Chondrocyte (in vitro differentiated cells): ENCODE measurements at places on chromosomes 3 and 15. TPM values are rescaled to one million over a fixed set of nuclear protein-coding genes. Genes with fewer than 3 reads are reported as not detected.

GRCh38 chr3:143152043-143152442 lies 32.5 kb downstream of the CHST2 start:
- no peak for DNase-seq

GRCh38 chr3:172073262-172073915 lies 34.0 kb downstream of the FNDC3B start:
- no peak for DNase-seq

- DNase-seq: peak; percentile 70
Observed at GRCh38 chr3:128455786-128456748, 10.6 kb downstream of the DNAJB8 start.

Gene YEATS2
- 36.3 to 40.9 TPM (median 38.2 TPM) in 3 replicates for total RNA-seq

DNA sequence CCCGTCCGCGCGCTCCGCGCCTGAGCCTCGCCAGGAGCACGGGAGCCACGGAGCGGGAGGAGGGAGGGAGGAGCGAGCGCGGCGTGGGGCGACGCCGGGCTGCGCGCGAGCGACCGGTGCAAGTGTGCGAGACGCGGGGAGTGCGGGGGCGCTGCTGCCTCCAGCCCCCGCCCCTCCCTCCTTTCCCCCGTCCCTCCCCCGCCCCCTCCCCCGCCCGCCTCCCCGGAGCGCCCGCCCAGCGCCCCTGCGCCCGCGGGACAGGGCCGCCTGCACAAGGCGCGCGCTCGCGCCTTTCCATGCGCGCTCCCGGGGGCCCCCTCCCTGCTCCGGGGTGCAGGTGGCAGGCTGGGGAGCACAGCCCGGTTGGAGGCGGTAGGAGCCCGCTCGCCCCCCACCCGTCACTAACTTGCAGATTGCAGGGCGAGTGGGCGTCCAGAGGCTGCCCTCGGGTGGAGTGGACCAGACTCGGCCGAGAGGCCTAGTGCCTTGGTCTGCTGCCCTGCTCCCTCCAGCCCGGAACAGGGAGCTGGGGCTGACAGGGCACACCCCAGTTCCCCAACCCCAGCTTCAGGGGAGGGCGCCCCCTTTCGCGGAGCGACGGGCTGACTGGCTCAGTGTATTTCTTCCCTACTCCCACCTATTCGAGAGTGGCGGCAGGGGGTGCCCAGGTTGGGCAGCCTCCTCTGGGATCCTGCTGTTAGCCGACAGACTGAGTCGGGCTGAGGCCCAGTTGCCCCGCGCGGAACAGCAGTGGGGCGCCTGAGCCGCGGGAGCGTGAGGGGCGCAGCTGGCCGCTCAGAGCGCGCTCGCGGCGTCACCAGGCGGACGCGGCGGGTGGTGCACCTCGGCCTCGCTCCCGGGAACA lies at the start of gene WNT7A:
Gene WNT7A, minus strand, starts transcription at position 126 of the 865 bp plus-strand sequence. CDS start 255 bp downstream, outside the sequence.
- peak; percentile 77 for DNase-seq

Gene OXTR
- 48.5 to 90.8 TPM (median 48.8 TPM) in 3 replicates for total RNA-seq

GRCh38 chr3:95407709-95408463 lies 1345.0 kb downstream of the NSUN3 start:
- no peak for DNase-seq

DNA sequence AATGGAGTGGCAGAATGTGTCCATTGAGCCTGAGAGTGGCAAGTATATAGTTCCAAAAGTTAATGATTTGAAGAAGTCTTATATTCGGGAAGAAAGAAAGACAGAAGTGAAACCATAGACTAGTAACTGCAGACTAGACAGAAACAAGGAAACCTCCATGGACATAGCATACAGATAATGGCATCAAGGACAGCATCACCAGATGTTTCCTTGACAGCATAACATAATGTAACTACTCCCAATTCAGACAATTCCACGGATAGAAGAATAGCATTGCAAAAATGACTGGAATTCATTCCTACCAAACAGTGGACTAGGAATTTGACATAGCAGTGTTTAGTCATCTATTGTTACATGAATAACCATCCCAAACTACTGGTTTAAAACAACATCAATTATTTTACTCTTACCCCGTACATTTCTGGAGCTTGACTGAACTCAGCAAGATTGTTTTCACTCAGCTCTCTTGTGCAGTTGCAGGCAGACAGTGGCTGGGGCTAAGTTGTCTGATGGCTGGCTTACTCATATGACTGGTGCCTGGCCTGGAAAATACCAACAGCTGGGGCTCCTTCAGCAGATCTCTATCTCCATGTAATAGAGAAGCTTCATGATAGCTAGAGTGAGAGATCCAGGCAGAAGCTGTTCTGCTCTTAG lies 109.7 kb upstream of the GADL1 start:
- DNase-seq: no peak

DNA sequence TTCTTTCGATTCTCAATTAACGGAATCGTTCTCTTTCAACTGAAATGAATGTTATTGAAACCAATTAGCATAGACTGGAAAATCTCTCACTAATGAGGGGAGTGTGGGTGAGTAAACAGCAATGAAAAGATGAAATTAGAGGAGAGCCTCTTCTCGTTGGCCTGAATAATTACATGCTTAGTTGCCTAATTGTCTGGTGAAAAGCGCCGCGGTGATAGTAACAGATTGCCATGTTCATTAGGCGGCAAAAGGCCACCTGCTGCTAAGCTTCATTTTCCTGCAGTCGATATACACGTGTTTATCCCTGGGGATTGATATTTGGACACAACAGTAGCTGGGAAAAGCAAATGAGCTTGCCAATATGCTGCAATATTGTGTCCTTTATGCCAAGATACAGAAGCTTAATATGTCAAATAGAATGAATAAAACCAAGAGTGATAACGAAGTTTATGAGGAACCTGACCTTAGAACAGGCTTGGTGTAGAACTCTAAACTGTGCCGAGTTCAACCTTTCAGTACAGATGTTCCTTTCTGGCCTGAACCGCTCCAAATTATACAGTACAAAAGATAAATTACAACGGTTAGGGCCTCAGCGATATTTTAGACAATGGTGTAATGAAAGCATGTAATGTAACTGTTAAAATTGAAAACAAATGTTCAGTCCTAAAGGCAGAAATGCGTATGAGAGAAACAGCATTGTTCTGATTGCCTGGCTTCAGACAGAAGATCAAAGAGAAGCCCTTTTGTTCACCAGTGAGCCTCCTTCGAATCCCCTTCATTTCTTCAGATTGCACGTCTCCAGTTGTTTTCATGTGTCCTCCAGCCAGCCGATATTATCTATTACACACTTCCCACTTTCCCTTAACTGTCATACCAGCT lies 185.2 kb downstream of the SHOX2 start:
- DNase-seq: no peak

Gene C3orf52
- total RNA-seq: 2.1 to 5.8 TPM (median 4.3 TPM) in 3 replicates

- peak; percentile 72 for DNase-seq
Observed at GRCh38 chr3:77825001-77825827, 785.3 kb downstream of the ROBO2 start.

GRCh38 chr15:22930782-22931484 lies 49.2 kb downstream of the CYFIP1 start:
- no peak for DNase-seq

DNA sequence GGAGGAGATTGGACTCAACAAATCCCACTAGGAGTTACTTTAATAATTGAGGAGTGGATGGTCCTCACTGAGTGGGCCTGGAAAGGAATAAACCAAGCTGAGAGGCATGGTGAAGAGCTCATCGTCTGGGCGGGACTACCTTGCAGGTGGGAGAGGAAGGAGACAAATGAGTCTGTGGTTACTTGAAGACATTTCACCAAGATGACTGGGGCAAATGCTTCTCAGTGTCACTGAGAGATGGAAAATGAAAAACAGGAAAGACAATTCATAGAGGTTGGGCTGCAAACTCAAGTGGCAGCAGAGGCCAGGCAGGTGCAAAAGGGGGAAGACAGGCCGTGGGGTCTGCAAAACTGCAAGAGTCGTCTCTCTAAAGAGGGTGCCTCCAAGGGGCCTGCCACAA lies 1.5 kb upstream of the ARHGAP31 start:
- peak; percentile 30 for DNase-seq

DNA sequence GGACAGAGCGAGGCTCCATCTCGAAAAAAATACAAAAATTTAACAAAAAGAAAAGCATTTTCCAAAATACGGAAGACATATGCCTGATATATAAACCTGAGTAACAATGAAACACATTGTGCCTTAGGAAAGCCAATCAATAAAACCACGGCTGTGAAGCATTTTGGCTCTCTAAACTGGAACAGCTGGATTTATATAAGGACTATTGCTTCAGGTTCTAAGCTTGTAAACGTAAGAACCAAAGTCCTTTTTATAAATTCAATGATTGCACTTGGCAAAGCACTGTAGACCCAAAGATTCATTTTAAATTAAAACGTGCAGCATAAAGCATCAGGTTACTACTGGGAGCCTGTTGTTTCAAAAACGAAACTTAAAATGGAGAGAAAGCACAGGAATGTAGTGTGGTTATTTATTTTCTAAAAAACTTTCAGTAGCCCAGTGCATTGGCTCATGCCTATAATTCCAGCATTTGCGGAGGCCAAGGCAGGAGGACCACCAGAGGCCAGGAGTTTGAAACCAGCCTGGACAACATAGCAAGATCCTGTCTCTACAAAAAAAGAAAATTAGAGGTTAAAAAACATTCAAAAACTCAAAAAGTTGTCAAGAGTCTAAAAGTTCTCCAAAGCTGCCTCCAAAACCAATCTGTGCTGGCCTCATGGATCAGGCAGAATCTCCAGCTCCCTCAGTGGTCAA lies 61.5 kb downstream of the USF3 start:
- no peak for DNase-seq

DNA sequence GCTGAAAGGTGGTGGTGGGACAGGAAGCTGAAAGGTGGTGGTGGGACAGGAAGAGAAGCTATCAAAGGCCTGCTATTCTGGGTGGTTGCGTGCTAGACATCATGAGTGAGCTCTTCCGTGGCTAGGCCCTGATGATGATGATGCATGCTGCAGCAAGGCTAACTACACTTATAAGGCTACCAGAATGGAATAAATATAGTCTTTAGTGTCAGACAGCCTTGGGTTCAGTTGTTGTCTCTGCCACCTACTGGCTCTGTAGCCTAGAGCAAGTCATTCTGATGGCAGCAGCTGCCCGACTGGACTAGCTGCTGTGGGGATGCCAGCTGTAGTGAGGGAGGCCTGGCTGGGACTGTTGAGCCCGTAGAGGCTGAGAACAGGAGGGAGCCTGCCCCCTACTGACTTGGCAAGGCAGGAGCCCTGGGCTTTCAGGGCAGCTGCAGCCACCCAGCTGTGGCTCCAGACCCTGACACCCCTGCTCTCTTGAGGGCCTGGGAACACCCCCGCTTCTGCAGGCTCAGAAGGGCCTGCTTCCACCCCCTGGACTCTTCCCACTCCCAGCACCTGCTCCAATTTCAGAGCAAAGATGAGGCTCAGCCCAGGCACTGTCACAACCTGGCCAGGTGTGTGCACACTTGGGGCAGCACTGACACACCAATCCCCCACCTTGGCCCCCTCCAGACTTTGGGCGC lies 21.4 kb upstream of the ZBED2 start:
- peak; percentile 75 for DNase-seq

- no peak for DNase-seq
Observed at GRCh38 chr3:72128921-72129320, 344.0 kb upstream of the PROK2 start.

- DNase-seq: no peak
Observed at GRCh38 chr3:25713341-25713985, 48.8 kb upstream of the TOP2B start.

GRCh38 chr3:190860521-190860920 lies 2.0 kb downstream of the GMNC start:
- no peak for DNase-seq
